ENCODE measurements at places on chromosomes 11 and 22.
A peak's percentile ranks its signal among the peaks of the same experiment; 100 is the strongest.

GRCh38 chr11:102722821-102723220 is 1.9 kb downstream of the MMP8 start:
- no peak for DNase-seq

DNA sequence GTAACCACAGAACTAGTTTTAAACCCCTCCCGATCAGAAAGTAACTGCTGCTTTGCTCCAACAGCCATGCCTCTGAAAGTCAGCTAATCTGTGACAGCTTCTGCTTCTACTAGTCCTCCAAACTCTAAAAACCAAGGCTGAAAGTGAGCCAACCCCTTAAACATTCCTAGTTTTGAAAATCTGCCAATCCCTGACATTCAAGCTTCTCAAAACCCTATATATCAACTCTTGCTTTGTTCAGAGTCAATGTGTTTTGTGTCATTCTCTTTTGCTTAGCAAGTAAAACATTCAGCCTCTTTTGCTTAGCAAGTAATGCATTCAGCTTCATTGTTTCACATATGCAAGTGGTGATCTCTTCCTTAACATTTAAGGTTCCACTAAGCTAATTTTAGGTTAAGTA is 56.9 kb downstream of the ATG16L2 start:
- no peak for DNase-seq

DNA sequence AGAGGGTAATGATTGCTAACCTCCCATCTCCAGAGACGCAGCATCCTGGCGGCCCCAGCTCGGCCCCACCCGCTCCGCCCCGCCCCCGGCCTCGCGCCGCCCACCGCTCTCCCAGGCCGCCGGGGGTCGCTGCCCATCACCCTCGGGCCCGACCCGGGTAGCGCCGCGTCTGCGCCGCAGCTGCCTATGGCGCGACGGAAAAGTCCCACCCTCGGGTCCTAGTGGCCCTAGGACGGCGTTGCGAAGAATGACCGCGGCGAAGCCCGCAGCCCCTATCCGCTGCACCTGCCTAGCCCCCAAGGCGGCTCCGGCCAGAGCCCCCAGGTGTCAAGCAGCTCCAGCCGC is 457 bp downstream of the CPSF7 start:
- peak; percentile 80 for DNase-seq

DNA sequence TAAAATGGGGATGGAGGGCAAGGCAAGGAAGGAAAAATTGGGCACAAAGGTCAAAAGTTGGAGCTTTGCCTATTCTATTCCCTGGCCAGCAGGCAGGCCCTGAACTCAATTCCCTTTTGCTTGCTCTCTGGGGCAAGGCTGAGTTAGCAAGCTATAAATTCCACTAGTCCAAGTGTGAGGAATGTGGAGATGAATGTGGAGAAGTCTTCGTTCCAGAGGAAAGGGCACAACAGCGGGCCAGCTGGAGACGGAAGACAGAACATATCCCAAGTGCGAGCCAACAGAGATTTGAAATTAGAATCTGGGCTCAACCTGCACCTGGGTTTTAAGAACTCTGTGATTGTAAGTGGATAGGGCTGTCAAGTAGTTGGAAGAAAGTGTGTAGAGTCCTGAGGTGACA is 29.5 kb upstream of the FZD4 start:
- no peak for DNase-seq

GRCh38 chr11:11486002-11486401 is 133.0 kb upstream of the CSNK2A3 start:
- DNase-seq, result no peak

- DNase-seq, result peak; percentile 63
These were observed 309.8 kb downstream of the TTC28 start for GRCh38 chr22:28369854-28370253.

DNA sequence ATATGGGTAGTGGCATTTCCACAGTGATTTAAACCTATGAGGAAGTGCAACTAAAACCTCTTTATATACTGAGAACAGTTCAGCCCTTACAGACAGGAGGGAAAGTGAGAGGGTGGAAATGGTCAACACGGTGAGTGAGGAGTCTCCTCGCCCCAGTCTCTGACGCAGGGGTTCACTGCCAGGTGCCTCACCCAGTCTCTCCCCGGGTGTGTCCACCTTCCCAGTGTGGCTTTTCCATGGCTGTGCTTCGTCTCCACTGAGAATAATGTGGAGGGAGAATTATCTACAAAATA is 116.6 kb upstream of the TOP3B start:
- DNase-seq, result no peak

- DNase-seq, result no peak
These were observed 33.5 kb upstream of the FCHSD2 start for GRCh38 chr11:73175551-73176144.

DNA sequence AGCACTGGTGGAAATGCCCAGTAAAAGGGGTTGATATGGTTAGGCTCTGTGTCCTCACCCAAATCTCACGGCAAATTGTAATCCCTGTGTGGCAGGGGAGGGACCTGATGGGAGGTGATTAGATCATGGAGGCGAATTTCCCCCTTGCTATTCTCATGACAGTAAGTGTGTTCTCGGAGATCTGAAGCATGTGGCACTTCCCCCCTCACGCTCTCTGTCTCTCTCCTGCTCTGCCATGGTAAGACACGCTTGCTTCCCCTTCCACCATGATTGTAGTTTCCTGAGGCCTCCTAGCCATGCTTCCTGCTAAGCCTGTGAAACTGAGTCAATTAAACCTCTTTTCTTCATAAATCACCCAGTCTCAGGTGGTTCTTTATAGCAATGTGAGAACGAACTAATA is 37.4 kb downstream of the PACSIN2 start:
- DNase-seq, result no peak

GRCh38 chr22:21726650-21727049 is 8.9 kb downstream of the YPEL1 start:
- peak; percentile 78 for DNase-seq

DNA sequence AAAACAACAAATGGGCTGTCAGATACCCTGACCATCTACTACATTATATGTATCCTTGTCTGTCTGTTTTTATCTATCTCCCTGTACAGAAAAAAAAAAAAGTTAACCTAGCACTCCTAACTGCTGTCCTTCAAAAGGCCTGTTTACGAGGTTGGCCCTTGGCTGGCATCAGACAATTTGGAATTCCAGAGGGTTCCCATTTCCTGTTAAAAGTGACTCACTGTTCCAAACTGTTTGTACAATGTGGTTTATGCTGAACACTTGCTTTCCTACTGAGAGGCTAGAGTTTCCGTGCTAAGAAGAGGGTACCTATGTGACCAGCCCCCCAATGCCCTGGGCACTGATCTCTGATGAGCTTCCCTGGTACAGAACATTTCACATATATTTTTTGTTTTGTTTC is 65.9 kb upstream of the HMGXB4 start:
- DNase-seq, result no peak

GRCh38 chr11:48034926-48035871 is 54.8 kb downstream of the PTPRJ start:
- peak; percentile 70 for DNase-seq

DNA sequence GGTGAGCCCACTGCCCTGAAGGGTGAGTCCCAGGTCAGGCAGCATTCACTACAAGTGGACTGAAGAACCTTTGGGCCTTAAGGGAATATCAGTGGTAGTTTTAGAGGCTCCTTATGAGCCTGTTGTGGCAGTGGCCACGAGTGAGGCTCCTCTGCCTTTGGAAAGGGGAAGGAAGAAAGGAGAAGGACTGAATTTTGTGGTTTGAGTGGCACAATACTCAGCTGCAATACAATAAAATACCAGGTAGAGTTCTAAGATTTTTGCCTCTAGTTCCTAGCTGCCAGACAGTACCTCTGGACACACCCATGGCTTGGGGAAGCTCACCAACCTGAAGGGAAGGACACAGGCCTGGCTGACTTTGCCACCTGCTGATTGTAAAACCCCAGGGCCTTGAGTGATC is 260.9 kb downstream of the DYNC2H1 start:
- no peak for DNase-seq

- no peak for DNase-seq
These were observed 38.9 kb downstream of the RELT start for GRCh38 chr11:73414977-73415651.

- no peak for DNase-seq
These were observed 19.1 kb downstream of the APOBEC3H start for GRCh38 chr22:39115977-39116621.

GRCh38 chr11:47372422-47372821 is 5.9 kb downstream of the SPI1 start:
- DNase-seq, result no peak

DNA sequence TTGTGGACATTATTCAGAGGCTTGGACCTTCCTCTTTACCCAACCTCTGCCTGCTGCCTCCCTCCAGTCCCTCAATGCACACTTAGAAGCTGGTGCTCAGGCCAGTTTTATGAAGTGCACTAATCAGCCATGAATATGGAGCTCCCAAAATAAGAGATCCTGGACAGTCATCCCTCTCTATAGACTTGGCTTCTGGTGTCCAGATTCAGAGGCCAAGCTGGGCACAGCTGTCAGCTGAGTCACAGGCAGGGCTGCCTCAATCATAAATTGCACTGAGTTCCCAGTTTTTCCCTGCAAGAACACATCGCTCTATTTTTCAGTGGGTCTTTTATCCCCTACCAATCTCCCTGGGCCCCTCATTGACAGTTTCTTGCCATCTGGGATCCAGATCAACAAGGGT is 161.7 kb upstream of the CADM1 start:
- no peak for DNase-seq

DNA sequence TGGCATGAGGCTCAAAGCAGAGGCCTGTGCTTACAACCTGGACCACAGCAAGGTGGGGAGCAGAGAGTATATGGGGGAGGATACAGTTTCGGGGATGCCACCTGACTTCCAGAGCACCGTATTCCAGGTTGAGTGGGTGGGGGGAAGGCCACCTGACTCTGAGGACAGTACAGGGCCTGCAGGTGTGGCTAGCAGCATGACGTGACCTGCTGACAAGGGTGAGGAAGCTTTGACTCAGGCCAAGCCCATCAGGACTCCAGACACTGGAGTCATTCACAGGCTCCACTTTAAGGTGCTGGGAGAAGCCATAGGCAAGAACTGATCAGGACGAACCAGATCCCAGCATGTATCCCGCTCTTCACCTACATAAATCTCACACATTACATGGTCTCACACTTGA is 34.6 kb upstream of the CRTAM start:
- no peak for DNase-seq

DNA sequence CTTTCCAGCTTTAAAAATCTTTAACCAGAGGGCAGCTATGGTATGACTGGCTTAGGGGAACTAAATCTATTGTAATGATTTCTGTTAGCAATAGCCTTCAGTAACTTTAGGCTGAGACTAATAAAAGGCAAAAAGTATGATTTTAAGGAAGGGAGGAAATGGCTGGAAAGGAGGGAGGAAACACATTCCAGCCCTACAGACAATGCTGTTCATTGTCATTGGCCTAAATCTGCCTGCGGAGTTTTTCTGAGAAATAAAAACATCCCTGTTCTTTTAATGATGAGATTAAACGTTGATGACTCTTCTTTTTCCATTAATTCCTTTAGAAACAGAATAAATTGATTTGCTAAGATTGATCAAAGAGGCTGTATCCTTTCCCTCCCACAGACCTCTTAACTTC is 99.6 kb upstream of the GRAMD1B start:
- DNase-seq, result no peak

DNA sequence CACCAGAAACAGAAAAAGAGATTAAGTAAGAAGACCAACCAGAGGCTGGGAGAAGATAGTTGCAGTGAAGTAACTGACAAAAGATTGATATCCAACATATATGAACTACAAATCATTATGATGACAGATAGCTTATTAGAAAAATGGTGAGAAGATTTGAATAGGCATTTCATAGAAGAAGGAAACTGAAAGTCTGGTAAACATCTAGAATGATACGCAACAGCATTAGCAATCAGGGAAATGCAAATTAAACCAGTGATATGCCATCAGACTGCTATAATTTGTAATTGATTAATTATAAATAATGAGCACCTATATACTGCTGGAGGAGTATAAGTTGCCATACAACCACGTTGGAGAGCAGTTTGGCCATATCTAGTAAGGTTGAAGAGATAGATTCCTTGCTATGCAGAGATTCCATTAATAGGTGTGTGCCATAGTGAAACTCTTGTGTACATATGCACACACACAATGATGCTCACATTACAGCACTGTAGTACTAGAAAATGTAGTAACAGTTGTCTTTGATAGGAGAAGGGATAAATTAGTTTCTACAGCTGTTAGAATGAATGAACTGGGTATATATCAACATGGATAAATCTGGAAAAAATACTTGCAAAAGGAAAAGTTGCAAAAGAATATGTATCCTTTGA is 20.5 kb downstream of the RNF169 start:
- no peak for DNase-seq

DNA sequence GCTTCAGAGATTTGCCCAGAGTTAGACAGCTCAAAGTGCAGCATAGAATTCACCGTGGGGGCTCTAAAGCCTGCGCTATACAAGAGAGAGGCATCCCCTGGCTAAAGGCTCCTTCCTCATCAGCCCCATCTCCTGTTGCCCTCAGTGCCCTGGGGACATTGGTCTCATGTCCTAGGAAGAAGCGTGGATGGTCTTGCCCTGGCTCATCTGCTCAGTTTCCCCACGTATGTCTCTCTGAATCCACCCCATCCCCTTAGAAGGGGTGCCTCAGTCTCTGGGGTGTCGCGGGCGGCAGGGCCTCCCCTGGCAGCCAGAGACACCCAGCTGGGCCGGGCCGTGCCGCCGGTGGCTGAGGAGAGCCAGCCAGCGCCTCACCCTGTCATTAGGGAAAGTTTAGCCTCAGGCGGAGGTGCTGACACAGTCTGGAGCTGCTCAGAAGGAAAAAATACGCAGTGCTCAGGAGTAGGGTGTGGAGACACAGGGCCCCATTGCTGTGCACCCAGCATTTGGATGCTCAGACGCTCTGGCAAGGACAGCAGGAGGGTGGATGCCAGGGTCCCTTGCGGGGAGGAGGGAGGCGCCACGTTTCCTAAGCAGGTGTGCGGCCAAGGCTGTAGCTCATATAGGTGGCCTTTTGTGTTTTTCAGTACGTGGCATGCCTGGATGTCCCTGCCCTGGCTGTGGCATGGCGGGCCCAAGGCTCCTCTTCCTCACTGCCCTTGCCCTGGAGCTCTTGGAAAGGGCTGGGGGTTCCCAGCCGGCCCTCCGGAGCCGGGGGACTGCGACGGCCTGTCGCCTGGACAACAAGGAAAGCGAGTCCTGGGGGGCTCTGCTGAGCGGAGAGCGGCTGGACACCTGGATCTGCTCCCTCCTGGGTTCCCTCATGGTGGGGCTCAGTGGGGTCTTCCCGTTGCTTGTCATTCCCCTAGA is 1.3 kb downstream of the SLC39A13 start:
- DNase-seq, result no peak

Data from DND-41 (cell line).